Subcutaneous adipose tissue (tissue), 4 donors: ENCODE measurements at places on chromosomes 1 and 21. TPM values are rescaled to one million over a fixed set of nuclear protein-coding genes. Genes with fewer than 3 reads are reported as not detected.

PCSK9 gene
- not detected for total RNA-seq

C1orf226 gene
- total RNA-seq = 3.4 TPM

PKLR gene
- total RNA-seq = not detected

FCGR3A gene
- total RNA-seq = 155 TPM

TRABD2B gene
- total RNA-seq = 0.75 TPM

BRDT gene
- total RNA-seq = not detected

TRIM67 gene
- 0.17 TPM for total RNA-seq

PLA2G2D gene
- not detected for total RNA-seq

CFHR4 gene
- total RNA-seq = not detected

CFHR1 gene
- total RNA-seq = not detected

OR2T11 gene
- not detected for total RNA-seq

RYR2 gene
- total RNA-seq = 0.44 TPM

KRTAP13-2 gene
- not detected for total RNA-seq

AQP10 gene
- total RNA-seq = not detected

COX20 gene
- total RNA-seq = 25.8 TPM

KRTAP19-3 gene
- total RNA-seq = not detected

RASSF5 gene
- 5.2 TPM for total RNA-seq

VAMP4 gene
- total RNA-seq = 18.5 TPM

ADAM30 gene
- total RNA-seq = not detected

LIN28A gene
- not detected for total RNA-seq

REN gene
- not detected for total RNA-seq

BCL10 gene
- total RNA-seq = 24.0 TPM

BLACAT1 gene
- total RNA-seq = not detected

KIAA0040 gene
- 62.8 TPM for total RNA-seq

C1orf50 gene
- 2.9 TPM for total RNA-seq
